ENCODE measurements at places on chromosomes 1 and 21.

DNA sequence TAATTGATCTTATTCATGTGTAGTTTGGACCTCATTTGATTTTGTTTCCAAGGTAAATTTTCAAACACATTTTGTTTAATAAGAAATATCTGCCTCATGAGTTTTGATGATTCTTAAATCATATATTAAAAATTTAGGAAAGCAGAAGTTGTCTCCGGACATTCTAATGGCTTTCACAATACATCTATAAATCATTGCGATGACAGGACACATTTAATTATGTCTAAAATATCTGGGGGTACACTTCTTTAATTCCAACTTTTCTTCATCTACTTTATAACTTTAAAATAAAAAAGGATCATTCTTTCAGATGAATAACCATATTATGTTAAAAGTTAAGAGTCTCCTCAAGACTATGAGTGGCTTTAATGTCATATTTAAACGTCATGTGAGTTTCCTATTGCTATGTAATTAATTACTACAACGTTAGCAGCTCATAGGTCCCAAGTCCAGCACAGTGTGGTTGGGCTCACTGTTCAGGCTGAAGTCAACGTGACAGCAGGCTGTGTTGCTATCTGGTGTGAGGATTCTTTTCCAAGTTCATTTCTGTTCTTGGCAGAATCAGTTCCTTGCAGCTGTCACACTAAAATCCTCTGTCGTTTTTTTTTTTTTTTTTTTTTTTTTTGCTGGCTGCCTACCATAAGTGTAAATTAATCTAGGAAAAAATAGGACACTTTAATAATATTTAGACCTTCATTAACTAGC, 893.5 kb downstream of the LTN1 start:
- DNase-seq, result no peak

DNA sequence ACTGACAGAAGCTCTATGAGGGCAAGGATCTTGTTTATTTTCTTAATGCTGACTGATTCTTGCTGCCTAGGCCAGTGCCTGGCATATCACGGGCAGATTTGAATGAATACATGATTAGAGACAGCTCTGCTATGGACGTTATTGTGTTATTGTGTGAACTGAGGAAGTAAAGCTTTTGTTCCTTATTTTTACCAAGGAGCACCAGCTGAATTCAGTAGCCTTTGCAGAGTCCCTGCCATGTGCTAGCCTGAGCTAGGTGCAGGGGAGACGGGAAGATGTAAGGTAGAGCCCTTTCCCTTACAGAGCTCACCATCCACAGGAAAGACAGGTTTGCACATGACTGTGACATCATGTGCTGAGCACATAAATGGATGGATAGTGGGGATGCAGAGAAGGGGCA, 36.0 kb upstream of the SCMH1 start:
- no peak for DNase-seq

- no peak for DNase-seq
These were observed 28.9 kb downstream of the ERI3 start for GRCh38 chr1:44326024-44326701.

DNA sequence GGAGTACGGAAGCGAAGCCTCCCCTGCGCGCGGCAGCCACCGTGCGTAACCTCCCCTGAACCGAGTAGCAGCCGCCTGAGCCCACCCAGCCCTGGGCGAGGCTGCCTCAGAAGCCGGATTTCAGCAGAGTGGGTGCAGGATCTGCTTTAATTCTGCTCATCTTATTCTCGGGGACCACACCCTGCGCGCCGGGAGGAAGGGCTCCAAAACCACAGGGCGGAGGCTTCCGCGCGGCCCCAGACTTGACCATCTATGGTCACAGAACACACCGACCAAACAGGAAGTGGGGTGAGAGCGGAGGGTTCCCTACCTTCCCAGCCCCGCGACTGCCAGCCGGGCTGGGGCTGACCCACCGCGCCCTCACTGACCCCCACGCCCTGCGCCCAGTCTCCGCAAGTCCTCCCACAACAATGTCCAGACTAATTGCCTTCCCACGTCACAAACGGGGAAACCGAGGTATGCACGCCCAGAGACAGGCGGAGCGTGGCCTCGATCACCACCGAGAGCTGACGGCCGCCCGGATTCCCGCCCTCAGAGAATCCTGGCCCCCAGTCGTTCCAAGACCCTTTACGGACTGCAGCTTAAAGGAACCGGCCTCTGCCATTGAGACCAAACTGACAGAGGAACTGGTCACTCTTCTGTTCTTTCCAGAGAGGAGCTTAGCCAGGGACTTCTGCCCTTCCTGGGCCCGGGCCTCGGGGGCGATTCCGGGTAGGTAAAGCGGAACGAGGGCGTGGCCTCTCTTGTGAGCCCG, 595 bp upstream of the CAP1 start:
- peak; percentile 81 for DNase-seq

GRCh38 chr1:39139723-39140360, 64.7 kb upstream of the MACF1 start:
- DNase-seq, result no peak

- no peak for DNase-seq
These were observed 753 bp downstream of the KCNJ6 start for GRCh38 chr21:37915497-37915911.

DNA sequence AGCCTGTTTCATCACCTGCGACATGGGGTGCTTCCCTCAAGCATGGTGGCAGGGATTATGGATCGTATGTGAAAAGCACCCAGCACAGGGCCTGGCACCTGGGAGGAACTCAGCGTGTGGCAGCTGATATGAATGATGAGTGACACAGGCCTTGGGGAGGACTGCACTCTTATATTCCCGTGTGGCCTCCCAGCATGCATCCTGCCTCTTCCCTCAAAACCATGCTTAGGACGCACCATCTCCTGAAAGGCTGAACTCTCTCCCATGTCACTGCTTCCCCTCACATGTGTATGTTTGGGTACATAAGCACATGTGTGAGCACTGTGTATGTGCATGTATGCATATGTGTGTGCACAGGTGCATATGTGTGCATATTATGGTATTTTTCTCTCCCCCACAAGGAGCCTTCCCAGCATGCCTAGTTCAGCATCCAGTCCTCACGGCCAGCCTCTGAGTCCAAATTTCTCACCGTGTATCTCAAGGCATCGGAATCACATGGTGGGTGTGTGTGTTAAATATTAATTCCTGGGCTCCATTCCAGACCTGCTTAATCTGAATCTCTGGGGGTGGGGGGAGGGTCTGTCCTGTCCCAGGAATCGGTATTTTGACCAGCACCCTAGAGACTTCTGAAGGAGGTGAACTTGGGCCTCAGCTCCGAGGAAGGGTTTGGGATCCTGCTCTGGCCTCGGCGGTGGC, 12.8 kb downstream of the MYOM3 start:
- DNase-seq, result no peak

GRCh38 chr1:153799016-153799415, 23.8 kb downstream of the SLC27A3 start:
- DNase-seq, result no peak

DNA sequence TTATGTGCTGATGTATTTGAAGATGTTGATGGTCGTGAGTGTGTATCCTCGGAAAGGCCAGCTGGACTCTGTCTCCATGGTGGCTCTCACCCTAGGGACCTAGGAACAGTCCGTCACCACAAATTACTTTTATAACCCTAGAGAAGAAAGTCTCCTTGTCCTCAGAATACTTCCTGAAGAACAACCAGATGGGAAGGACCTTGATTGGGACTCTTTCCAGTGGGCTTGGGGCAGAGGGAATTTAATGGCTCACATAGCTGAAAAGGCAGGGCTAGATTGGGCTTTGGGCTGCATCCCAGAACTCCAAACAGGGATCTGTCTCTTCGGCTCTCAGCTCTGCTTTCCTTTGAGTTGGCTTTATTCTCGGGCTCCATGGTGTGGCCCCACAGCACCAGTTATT, 90.8 kb downstream of the TBX19 start:
- DNase-seq, result no peak

- no peak for DNase-seq
These were observed 41.9 kb upstream of the NGF start for GRCh38 chr1:115379943-115380342.

DNA sequence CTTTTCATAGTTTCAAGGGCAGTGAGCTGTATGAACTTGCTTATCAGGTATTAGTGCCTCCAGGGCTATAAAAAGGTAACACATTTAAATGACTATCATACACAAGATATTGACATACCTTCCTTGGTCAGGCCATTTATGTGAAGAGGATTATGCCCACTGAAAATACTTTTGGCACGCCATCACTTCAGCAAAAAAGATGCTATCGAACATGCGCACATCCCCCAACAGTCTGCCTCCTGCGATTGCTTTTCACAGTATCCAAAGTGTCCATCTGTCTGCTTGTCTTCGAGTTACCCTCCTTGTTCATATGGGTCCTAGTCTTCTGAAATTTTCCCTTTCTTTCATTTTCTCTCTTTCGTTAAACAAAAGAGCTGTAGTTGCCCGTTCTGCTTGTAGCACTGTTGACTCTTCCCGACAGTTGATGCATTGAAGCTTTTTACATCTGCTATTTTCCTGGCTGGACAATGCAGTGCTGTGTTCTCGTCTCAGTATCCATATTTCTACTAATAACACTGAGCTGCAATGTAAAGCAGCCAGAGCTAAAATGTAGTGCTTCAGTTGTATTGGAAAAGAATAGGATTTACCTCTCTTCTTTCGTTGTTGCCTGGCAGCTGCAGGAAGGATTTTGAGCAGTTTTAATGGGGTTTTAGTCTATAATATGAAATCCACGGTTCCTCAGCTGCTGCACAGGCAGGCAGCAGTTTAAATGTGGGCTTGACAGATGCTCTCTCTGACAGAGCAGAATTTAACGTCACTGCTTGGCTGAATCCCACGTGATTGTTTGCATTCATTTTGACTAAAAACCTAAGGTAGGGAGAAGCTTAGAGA, at the start of gene B3GALT2:
Gene B3GALT2, minus strand, starts transcription at position 713 of the 831 bp plus-strand sequence. CDS start 5,051 bp downstream, outside the sequence.
- peak; percentile 26 for DNase-seq

- no peak for DNase-seq
These were observed 628 bp upstream of the PLEKHM2 start for GRCh38 chr1:15683345-15684039.

GRCh38 chr1:53277326-53277725, 39.0 kb upstream of the MAGOH start:
- DNase-seq, result no peak

DNA sequence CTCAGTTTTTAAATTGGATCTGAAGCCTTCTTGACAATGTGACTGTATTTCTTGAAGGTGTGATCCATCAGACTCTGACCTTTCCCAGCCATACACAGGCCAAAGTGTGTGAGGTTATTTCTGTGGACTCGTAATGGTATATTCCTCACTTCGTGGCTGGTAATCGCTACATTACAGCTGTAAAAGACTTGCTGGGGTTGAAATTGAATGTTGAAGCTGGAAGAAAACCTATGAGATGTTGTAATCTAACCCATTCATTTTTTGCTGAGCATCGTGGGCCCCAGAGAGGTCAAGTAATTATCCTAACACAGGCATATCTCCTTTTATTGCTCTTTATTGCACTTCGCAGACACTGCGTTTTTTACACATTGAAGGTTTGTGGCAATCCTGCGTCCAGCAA, 405.6 kb upstream of the ZP4 start:
- no peak for DNase-seq
